HCT116 (cell line): ENCODE measurements at places on chromosomes 5 and 9. TPM values are rescaled to one million over a fixed set of nuclear protein-coding genes. Genes with fewer than 3 reads are reported as not detected.

MFAP3 gene
- 18.5 TPM for total RNA-seq

DNA sequence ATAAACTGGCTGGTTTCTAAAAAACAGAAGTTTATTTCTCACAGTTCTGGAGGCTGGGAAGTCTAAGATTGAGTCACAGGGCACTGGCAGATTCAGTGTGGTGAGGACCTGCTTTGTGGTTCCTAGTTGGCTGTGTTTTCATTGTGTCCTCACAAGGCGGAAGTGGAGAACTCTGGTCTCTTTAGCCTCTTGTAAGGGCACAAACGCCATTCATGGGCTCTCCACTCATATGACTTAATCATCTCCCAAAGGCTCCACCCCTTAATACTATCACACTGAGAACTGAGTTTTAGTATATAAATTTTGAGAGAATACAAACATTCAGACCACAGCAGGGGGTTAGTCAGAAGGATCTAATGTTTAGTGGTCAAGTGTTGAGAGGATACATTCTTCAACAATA is 208.2 kb downstream of the SEC61B start:
- DNase-seq = no peak

DNA sequence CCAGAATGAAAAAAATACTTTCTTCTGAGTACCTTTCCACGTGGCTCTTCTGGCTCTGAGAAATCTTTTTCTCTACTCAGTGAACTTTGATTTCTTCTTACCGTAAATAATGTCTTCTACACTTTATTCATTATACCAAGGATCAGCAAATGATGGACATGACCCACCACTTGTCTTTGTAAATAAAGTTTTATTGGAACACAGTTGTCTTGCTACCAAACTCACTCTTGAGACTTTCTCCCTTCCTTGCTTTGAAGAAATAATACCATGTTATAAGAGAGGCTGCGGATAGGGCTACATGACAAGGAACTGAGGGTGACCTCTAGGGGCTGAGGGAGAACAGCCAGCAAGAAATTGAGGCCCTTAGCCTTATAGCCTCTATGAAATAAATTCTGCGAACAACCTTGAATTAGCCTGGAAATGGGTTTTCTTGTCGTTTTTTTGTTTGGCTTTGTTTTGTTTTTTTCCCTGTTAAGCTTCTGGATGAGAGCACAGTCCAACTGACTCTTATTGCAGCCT is 212.5 kb downstream of the COMMD10 start:
- no peak for DNase-seq

TMOD1 gene
- 4.4 TPM for total RNA-seq

DNA sequence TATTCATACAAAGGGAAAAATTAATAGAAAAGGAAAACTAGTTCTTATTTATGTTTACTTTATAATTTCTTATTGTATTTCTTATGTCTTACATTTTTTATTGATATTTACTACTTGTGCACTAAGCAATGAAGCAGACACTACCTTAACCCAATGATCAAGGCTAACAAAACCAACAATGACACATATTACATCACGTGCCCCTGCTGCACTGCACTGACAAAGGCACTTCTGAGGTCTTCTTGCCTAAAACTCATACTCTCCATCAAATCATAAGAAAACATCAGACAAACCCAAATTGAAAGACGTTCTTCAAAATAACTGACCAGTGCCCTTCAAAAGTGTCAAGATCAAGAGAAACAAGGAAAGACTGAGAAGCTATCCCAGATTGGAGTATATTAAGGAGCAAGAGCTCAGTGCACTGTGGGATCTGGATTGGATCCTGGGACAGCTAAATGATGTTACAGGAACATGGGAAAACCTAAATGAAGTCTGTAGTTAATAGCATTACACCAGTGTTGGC is 230.9 kb downstream of the AUH start:
- no peak for DNase-seq

SCGB3A2 gene
- not detected for total RNA-seq

DNA sequence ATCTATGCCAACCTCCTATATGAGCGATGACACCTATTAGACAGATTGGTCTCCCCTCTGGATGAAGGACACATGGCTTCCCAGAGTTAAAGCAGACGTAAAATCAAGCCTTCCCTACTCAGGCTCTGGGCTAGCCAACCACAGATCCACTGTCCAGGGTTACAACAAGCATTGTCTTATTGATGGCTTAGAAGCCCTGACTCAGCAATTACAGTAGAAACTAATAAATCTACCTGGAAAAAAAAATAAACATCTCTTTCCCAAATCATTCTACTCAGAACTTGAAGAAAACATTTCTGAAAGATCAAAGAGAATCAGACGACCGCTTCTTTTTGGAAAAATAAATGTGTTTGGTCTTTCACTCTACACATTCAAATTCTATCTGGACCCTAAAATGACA is 189.3 kb downstream of the GLIS3 start:
- DNase-seq = no peak

- DNase-seq = no peak
Observed at GRCh38 chr9:134879664-134880483, 736 bp upstream of the FCN2 start.

- no peak for DNase-seq
Observed at GRCh38 chr5:6604341-6604740, 28.5 kb downstream of the NSUN2 start.

DNA sequence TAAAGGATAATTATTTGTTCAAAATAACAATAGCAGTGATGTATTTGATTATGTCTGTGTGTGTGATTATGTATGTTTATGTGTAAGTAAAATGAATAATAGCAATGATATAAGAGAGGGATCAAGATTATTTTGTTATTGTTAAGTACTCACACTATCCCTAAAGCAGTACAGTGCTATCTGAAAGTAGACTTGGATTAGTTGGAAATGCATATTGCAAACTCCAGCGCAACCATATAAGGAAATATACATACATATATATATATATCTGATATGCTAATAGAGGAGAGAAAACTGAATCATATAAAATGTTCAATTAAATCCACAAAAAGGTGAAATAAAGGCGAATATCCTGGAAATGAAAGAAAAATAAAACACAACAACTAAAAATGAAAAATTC is 268.4 kb downstream of the HINT1 start:
- no peak for DNase-seq

DNA sequence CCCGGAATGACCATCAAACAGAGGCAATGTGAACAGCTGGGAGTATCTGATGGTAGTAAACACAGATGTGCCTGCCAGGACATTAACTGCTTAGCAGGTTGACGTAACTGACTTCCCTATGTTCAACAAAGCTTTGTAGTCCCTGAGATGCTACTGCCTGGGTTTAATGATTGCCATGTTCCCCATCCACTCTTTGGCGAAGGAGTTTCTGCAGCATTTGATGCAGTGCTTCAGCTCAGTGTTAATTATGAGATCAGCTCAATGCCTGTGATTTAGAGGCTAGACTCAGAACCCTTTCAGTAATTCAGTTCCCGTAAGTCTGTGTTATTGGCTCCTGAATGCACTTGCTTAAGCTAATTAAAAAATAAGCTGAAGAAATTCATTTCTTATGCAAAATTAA is 547.3 kb upstream of the ZNF608 start:
- no peak for DNase-seq

ANKRD18B gene
- 3.9 TPM for total RNA-seq

GRCh38 chr9:7324152-7324598 is 475.4 kb downstream of the DMAC1 start:
- DNase-seq = no peak

C5orf52 gene
- total RNA-seq = not detected

FAXDC2 gene
- 0.22 TPM for total RNA-seq

DNA sequence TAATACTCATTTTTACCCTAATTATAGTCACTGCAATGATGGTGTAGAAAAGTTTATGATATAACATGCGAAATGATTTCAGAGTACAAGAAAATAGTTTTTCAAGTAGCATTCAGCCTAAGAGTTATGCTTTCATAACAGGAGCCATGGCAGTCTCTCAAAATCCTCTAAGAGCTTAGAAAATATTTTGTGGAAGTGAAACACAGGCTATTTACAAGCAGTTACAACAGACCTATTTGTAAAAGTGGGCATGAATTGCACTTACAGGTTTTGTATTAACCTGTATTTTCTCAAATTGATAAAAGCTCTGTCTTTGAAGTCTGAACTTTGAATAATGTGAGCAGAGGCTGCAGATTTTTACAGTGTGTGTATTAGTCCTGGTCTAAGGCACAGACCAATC is 523.3 kb downstream of the LRRC70 start:
- no peak for DNase-seq

RIGI gene
- 5.5 TPM for total RNA-seq

ALDOB gene
- 1.2 TPM for total RNA-seq

ARID3C gene
- 0.42 TPM for total RNA-seq

DNA sequence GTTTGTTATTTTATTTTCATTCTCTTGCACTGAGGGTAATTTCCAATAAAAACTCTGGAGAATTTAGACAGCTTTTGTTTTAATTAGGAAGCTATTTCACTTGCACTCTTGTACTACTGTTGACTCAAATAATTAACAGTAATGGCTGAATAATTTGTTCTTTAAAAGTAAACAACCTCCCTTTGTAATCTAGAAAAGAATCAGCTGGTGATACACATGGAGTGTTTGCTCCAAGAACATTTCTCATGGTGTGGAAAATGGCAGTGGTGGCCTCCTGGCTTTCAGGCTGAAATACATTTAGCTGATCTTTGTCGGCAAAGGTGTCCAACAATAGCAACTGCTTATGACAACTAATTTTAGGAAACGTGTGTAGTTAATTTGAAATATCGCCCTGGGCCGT is 129.4 kb downstream of the C9orf152 start:
- DNase-seq = no peak

DNA sequence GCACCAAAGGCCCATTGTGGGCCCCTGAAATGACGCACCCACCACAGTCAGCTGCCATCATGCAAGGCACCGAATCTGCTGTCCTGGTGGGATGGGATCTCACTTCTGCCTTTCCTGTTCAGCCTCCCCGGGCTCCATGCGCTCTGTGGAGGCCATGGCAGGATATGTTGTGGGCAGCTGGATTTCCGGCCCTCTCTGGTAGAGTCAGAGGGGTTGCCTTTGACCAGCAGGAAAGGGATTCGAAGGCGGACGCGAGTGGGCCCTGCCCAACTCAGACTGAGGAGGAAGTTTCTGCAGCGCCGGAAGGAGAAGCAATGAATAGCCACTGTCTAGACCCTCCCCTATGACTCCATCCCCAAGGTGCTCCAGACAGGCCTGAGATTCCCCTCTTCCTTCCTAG is 35.5 kb downstream of the GADD45G start:
- DNase-seq = no peak

GRCh38 chr9:69527454-69527853 is 144.7 kb downstream of the APBA1 start:
- no peak for DNase-seq

TERT gene
- total RNA-seq = 6.9 TPM

DNA sequence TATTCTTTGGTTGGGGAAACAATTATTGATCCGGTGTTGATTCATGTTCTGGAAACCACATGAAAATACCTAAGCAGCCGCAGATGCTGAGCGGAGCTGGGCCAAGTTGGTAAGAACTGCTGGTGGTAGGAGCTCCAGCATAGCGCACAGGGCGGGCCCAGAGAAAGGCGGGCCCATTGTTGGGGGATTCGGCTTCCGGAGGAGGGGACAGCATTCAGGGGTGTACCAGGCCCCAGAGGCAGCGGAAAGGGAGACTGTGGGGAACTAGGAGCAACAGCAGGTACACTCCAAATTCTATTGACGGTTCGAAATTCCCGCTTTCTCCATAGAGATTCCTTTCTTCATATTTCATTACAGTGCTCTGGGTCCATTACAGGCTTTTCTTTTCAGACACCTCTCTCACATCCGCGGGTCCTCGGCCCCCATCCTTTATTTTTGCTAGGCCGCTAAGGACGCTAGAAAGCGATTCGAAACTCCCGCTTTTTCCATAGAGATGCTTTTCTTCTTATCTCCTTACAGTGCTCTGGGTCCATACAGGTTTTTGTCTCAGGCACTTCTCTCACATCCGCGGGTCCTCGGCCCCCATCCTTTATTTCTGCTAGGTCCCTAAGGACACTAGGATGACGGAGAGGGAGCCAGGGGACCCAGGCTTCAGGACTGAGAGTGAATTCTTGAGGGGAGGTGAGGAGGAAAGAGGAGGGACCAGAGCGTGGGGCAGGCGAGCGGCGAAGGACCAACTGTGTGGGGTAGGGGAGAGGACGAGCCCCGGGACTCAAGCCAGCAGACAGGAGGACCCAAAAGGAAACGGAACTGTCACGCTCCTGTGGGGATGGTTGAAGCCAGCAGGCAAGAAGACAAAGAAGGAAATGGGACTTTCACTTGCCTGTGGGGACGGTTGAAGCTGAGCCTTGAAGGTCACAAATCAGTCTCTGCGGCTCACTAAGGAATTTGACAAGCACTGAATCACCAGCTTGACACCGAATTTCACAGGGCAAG is at the start of gene CCDC152:
CCDC152 (plus strand) TSS at position 213 of the 996 bp plus-strand sequence. CDS start 2,304 bp downstream, outside the sequence.
- DNase-seq = no peak

DNA sequence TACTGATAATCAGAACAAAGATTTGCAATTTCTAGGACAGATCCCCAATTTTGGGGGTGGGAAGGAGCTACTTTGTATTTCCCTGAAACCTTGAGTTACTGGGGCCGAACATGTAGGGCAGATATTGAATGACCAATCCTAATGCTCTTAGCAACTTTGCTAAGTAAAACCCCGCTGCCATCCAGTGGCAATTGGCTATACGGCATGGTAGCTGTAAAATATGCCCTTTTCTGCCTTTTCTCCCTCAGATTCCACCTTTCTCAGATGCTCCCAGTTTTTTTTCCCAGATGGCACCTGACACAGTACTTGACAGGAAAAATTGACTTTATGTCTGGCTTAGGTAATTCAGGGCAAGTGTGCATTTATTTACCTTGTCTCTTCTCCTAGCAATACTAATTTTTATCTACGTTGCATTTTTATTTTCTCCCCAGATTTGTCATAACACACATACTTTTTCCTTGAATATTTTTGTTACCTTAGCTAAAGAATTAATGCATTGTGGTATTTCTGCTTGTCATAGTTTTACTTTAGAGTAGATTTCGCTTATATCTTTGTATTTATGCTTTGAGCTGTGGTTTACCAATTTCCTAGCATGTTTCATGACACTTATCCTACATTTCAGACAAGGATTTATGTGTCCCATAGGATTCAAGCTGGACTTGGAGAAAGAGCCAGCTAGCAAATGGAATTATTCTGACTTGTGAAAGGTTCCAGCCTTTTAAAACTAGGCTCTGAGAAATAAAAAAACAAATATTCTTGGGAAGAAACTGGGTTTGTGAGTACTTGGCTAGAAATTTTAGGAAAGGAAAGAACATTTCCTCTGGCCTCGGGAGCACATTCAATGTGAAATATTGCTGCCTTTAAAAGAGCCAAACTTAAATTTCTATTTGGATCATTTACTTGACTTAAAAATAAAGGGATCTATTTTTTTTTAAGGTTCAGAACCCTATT is 37.4 kb downstream of the PIK3R1 start:
- DNase-seq = peak; percentile 46

INSL6 gene
- total RNA-seq = not detected

- DNase-seq = no peak
Observed at GRCh38 chr5:165227515-165227914, 1722.1 kb downstream of the MAT2B start.

OXCT1 gene
- total RNA-seq = 28.1 TPM

DHX29 gene
- total RNA-seq = 24.3 TPM

- DNase-seq = no peak
Observed at GRCh38 chr9:93576258-93577077, at the start of gene PHF2. Gene PHF2, plus strand, starts transcription at chr9:93576584. Its CDS starts 190 bp downstream, at chr9:93576774.
